ENCODE measurements at places on chromosomes 13 and 19.
A peak's percentile ranks its signal among the peaks of the same experiment; 100 is the strongest.

DNA sequence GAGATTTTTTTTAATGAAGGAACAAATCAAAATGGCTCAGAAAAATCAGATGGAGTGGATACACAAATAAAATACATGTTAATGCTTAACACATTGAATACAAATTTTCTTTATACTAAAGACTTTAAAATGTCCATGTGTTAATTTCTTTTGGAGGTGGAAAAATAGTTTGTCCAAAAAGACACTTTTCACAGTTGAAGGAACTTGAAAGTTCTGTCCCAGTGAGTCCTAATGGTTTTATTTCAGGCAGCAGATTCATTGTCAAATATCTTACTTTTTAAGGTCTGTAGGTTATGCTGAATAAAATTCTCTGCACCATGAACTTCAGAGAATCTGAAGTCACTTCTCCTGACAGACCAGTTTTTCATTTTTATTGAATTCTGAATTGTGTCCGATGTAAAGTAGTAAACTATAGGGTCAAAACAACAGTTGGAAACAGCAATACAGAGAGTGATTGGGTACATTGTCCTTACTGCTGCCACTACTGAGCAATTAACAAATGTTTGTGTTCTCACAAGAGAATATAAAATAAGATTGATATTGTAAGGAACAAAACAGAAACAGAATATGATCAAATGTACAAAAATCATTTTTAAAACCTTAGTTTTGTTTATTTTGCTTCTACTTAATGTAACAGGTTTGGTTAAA is 1.6 kb downstream of the LPAR6 start:
- DNase-seq = no peak

GRCh38 chr19:17582613-17583012 is 27.2 kb downstream of the COLGALT1 start:
- DNase-seq = no peak

GRCh38 chr13:82560889-82561288 is 1321.4 kb downstream of the SLITRK1 start:
- DNase-seq = no peak

GRCh38 chr19:55087542-55087901 is 11.9 kb downstream of the EPS8L1 start:
- no peak for DNase-seq

- no peak for DNase-seq
Observed at GRCh38 chr13:114096031-114096485, 36.4 kb downstream of the RASA3 start.

- DNase-seq = no peak
Observed at GRCh38 chr13:100917011-100917410, 242.4 kb upstream of the TMTC4 start.

- no peak for DNase-seq
Observed at GRCh38 chr19:15252398-15253018, 20.3 kb upstream of the EPHX3 start.

DNA sequence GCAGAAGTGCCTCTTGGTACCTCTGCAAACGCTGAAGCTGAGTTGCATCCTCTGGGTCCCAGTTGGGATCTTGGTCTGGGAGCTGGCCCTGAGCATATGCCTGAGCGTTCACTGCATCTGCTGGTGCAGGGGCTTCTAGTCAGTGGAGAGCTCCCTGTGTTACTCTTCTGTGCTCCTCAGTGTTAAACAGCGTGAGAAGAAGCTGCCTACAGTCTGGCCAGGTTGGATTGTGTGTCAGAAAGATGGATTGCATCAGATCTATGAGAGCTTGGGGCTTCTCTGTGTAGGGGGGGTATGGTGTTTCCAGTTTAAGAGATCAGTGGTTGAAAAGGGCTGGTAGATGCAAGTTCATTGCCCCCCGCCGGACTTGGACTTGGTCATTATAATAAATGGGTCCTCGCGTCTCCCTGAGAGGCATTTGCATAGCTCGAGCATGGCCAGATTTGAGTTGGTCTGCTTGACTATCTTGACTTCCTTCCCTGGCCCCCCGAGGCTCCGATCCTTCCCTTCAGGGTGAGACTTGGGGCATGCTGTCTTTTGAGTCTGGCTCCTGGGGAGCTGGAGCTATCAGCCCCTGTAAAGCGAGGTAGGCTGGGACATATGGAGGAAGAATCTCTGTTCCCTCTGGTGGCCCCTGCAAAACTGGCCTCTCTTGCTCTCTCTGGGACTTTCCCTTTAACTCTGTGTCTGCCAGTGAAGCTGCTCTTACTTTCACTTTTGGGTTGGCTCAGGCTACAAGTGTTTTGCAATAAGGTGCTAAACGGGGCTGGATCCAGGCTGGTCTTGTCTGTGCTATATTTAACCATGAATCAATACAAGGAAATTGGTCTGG is 52.9 kb downstream of the OR10H4 start:
- peak; percentile 26 for DNase-seq

GRCh38 chr19:51135986-51136762 is 5.9 kb upstream of the SIGLEC7 start:
- DNase-seq = no peak

GRCh38 chr13:66899955-66900354 is 330.2 kb downstream of the PCDH9 start:
- no peak for DNase-seq

- no peak for DNase-seq
Observed at GRCh38 chr19:12526542-12526941, 24.7 kb downstream of the ZNF564 start.

- DNase-seq = no peak
Observed at GRCh38 chr13:107866941-107867623, 348.3 kb downstream of the LIG4 start.

- no peak for DNase-seq
Observed at GRCh38 chr19:10636304-10636972, 11.1 kb downstream of the SLC44A2 start.

DNA sequence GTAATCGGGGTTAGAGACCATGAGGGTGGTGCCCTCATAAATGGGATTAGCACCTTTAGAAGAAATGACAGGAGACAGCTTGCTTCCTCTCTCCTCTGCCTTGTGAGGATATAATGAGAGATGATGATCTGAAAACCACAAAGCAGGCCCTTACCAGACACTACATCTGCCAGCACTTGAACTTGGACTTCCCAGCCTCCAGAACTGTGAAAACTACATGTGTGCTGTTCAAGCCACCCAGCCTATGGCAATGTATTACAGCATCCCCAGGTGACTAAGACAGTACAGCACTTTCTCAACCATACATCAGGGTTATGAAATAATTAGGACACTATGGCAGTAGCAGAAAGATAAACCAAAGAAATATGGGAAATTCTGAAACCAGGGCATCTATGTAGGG is 7.4 kb downstream of the ZNF564 start:
- no peak for DNase-seq

GRCh38 chr19:49447485-49448431 is 3.9 kb downstream of the PIH1D1 start:
- no peak for DNase-seq

GRCh38 chr19:54188215-54188871 is 1.0 kb downstream of the MBOAT7 start:
- DNase-seq = peak; percentile 31
